ENCODE measurements at places on chromosomes 11 and 22. TPM values are rescaled to one million over a fixed set of nuclear protein-coding genes. Genes with fewer than 3 reads are reported as not detected.

MPPED1 gene
- not detected for total RNA-seq

GAL gene
- total RNA-seq, result 0.77 TPM

GRCh38 chr11:89235083-89235482, 57.4 kb downstream of the TYR start:
- no peak for DNase-seq

- DNase-seq, result no peak
These were observed 18.9 kb downstream of the CNTF start for GRCh38 chr11:58641341-58641740.

DNA sequence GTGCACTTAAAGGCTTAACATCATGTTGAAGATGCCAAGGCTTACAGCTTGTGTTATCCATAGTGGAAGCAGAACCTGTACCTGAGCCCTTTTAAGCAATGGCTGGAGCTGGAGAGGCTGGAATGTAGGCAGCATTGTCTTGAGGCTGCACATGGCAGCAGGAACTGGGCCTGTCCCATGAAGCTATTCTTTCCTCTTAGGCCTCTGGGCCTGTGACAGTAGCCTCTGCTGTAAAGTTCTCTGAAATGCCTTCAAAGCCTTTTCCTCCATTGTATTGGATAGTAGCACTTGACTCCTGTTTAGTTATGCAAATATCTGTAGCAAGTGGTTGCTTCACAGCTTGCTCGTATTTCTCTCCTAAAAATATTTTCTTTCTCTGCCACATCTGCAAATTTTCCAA, 127.4 kb upstream of the ANO5 start:
- DNase-seq, result no peak

GRCh38 chr22:43891360-43892182, at the start of gene PNPLA5:
PNPLA5 (minus strand) TSS chr22:43892013; CDS start chr22:43891880, 133 bp downstream.
- DNase-seq, result no peak

DNA sequence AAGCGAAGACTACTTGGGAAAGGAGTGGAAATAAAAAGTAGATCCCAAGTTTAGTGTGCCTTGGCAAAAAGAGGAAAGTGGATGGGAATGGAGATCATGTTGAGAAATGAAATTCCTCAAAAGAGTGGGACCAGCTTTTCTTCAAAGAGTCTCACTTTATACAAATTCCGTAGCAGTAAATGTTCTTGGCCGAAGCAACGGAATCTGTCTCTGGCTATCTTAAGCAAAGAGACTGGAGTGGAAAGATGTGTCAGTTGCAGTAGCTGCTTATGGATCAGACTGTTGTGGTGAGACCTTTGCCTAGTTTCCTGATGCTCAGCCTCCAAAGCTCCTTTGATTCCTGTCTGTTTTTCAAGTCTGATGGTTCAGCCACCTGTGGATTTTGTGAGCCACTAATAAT, 73.6 kb downstream of the CSTPP1 start:
- DNase-seq, result no peak

DNA sequence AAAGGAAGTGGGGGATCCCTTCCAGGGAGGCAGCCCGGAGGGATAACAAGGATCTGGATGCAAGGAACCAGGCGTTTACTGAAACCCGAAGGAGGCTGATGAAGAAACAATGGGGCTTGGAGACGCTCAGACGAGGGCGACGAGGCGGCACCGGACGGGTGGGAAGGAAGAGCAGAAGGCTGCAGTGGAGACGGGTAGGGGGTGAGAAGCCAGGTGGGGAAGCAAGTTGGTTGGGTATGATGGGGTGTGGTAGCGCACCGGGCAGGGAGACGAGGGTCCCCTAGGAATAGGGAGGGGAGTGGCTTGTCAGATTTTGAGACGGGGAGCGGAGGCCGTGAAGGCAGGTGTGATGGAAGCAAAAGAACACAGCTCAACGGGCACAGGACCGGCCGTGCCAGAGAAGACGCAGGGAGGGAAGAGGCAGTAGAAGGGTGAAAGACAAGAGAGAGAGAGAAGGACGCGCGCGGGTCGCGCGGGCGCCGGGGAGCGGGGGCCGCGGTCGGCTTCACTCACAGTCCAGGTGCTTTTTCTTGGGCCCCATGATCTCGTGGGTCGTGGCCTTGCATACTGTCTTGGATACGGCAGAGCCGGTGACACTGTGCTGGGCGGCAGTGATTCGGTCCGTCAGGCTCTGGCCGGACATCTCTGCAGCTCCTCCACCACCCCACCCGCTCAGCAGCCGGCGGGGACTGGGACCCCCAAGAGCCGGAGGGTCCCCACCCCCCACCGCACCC, 579 bp downstream of the PICALM start:
- DNase-seq, result peak; percentile 25

LAYN gene
- total RNA-seq, result 6.9 TPM

- no peak for DNase-seq
These were observed 38.8 kb downstream of the SMCO4 start for GRCh38 chr11:93504110-93505095.

KCNJ11 gene
- total RNA-seq, result 0.77 TPM

GRCh38 chr22:23845265-23846080, 6.7 kb upstream of the DERL3 start:
- no peak for DNase-seq
